Activated CD4-positive, alpha-beta memory T cell treated with anti-CD3 and anti-CD28 coated beads, Interleukin-2, amount 10 ng/mL, durations not matched to agents 7 days and 5 days (primary cell): ENCODE measurements at places on chromosomes 4 and X. TPM values are rescaled to one million over a fixed set of nuclear protein-coding genes. Genes with fewer than 3 reads are reported as not detected.

- DNase-seq, result no peak
Measured at GRCh38 chrX:76996641-76997040, 450.5 kb upstream of the FGF16 start.

MAOA gene
- 2.5 TPM for total RNA-seq

RENBP gene
- 12.8 TPM for total RNA-seq

GRCh38 chr4:61198686-61199085 lies 1.4 kb upstream of the ADGRL3 start:
- no peak for DNase-seq

- no peak for DNase-seq
Measured at GRCh38 chr4:100823993-100824323, 306.1 kb upstream of the EMCN start.

- no peak for DNase-seq
Measured at GRCh38 chr4:19005211-19005610, 983.7 kb upstream of the LCORL start.

GRCh38 chr4:37973441-37973840 lies 13.2 kb downstream of the PTTG2 start:
- no peak for DNase-seq

DNA sequence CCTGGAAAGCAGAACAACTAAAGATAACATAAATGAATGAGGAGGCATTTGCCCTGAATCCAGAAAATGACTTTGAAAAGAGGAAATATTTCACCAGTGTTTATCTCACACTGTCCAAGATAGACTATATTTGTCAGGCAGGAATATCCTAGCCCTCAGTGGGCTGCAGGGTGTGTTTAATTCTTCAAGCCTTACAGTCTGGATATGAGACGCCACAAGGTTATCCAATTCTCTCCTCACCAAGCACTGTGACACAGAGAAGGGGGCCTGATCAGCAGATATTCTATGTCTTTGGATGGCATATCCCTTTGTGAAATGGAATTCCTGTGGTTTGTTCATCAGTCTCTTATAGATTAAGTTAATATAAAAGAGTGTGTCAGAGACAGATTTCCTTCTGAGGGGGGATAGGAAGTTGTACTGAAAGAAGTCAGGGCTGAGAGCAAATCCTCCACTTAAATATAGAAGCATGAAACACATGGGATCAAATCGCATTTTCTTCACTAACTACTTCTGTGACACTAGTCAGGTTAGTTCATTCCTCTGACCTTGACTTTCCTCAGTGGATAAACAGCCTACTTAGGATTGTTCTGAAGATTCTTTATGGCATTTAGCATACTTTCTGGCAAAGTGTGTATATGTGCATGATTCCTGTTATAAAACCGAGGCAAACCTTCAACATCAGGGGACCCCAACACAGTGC lies 6.8 kb upstream of the G3BP2 start:
- DNase-seq, result no peak

- DNase-seq, result no peak
Measured at GRCh38 chr4:26779224-26779623, 81.4 kb upstream of the STIM2 start.

GRCh38 chr4:7960790-7961655 lies 21.4 kb upstream of the AFAP1 start:
- peak; percentile 75 for DNase-seq

- no peak for DNase-seq
Measured at GRCh38 chrX:72635930-72636329, 63.3 kb upstream of the HDAC8 start.

GRCh38 chrX:103688946-103689345 lies 2.4 kb upstream of the MORF4L2 start:
- no peak for DNase-seq

- DNase-seq, result no peak
Measured at GRCh38 chr4:111359602-111360001, 736.7 kb upstream of the PITX2 start.

GRCh38 chr4:69092190-69092589 lies 4.1 kb upstream of the UGT2B7 start:
- DNase-seq, result no peak

- DNase-seq, result no peak
Measured at GRCh38 chrX:7205037-7205577, 57.2 kb upstream of the PUDP start.

TLR2 gene
- total RNA-seq, result 1.3 TPM

USP26 gene
- not detected for total RNA-seq

HTN1 gene
- not detected for total RNA-seq

CD99 gene
- 410 TPM for total RNA-seq

USP11 gene
- total RNA-seq, result 27.6 TPM

MBNL3 gene
- total RNA-seq, result 24.9 TPM

UNC5C gene
- total RNA-seq, result not detected

DNA sequence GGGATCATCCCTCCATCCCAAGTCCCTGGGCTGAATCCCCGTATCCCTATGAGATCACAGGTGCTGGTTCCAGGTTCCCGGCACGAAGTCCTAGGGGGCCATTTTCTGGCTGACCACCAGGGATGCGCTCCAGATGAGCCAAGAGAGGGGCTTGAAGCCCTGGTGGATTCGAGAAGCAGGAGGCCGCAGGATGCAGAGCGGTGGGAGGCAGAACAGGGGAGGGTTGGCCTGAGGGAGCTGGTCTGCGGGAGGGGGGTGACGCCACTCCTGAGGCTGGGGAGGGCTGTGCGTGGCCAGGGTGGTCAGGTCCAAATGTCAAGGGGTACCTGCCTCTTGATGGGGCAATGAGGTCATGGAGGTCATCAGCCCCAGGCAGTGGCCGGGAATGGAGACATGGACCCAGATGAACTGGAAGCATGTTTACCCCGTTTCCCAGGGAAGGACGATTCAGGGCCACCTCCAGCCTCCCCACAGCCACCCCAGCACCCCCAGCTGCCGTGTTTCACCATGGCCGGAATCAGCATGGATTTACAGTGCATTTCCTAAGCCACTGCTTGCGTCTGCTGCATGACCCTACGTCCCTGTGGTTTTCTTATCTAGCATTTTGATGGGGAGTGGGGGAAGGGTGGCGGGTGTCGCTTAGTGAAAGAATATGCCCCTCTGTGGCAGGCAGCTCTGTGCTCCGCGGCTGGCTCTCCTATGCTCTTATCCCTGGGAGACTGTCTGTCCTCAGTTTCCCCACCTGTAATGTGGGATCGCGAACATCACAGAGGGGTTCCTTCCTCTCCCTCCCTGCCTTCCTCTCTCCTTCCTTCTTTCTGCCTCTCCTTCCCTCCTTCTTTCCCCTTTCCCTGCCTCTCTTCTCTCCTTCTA lies 17.0 kb upstream of the HTRA3 start:
- DNase-seq, result no peak

HEPH gene
- not detected for total RNA-seq

DNA sequence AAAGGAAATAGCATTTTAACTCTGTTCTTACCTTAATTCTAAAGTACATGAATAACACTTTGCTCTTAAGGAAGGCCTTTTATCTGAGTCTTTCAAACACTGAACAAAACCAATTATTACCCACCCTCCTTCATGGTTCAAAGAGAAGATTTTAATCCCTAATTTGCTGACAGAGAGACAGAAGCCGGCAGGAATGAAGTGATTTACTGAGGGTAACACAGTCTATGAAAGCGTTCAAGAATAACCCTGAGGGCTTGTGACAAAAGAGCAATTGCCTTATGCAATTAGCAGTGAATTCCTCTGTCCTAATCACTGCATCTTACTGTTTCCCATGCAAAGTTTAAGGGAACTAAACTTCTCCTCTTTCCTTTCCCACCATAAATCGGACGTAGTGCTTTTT lies 144.1 kb downstream of the PACRGL start:
- DNase-seq, result no peak

SLC9B2 gene
- 18.3 TPM for total RNA-seq

DNA sequence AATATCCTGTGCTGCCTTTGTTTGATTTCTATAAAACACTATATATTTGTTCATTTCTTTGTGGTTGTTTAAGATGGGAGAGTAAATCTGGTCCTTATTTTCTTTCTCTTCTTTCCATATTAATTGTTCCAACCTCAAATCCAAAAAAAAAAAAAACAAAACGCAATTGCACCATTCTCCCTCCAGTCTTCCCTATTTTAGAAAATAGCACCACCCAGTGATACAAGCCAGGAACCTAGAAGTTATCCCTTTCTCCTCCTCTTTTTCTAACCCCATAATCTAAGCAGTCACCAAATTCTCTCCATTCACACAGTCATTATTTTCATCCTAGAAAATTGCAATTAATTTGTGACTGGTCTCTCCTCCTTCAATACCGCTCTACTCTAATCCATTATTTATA lies 107.8 kb downstream of the GABRA3 start:
- no peak for DNase-seq

- DNase-seq, result no peak
Measured at GRCh38 chr4:98101988-98102387, 41.3 kb downstream of the STPG2 start.

DNA sequence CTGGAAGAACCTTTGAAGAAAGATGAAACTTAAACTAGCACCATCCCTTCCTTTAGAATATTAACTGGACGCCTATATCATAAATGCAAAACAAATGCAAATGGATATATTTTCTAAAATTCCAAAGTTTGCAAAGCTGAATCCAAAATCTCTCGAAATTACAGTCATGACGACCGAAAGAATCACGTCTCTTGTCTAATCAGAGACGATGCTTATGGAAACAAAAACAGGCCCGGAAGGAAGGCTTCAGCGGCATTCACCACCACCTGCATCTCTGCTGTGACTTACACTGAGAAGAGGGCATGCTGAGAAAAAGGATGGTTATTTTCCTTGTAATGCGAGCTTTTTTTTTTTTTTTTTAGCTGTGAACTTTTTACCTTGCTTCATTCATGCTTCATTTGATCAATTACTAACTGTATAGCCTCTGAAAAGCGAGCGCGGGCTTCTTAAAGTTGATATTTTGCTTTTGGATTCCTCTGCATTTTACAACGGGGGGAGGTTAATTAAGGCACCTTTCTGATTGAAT lies 209.3 kb downstream of the SOWAHB start:
- DNase-seq, result no peak

- DNase-seq, result no peak
Measured at GRCh38 chr4:78331186-78331585, 220.4 kb upstream of the ANXA3 start.

GRCh38 chrX:87409113-87409841 lies 108.3 kb upstream of the KLHL4 start:
- DNase-seq, result no peak

GRCh38 chr4:149347139-149347538 lies 468.5 kb downstream of the IQCM start:
- DNase-seq, result no peak

- DNase-seq, result no peak
Measured at GRCh38 chr4:59814402-59815010, 1385.6 kb upstream of the ADGRL3 start.

GUCY1A1 gene
- total RNA-seq, result not detected

DNA sequence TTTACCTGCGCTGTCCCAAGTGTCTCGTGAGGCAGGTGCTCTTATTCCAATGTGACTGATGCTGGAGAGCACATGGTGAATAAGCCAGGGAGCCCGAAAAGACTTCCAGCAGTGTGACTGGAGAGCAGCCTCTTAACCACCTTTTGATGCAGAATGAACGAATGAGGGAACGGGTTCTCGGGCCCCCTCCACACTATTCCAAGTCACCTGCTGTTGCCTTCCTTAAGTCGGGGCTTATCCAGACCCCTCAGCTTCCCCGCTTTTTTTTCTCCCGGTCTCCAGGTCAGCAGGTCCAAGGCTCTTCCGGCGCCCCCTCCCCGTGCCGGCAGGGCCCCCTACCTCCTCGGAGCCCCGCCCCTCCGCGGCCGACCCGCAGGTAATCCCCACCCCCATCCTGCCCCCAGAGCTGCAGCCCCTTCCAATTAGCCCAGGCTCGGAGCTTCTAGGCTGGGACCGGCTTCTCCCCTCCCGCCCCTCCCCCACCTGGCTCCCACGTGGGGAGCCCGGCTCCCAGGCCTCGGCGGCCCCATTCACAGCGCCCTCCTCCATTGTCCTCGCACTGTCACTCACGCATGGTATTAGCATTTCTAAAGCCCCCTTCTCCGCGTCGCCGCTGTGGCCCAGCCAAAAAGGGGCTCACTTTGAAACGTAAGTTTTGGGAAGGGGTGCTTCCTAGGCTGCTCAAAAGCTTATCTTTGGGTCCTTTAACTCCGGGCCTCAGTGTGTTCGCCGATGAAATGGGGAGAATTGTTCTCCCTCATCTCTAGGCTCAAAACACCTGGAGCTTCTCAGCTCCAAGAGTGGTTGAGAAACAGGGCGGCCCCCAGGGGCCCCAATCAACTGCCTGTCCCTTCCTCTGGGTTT lies 56.2 kb upstream of the PJA1 start:
- no peak for DNase-seq

PPP4R3C gene
- not detected for total RNA-seq

- no peak for DNase-seq
Measured at GRCh38 chr4:24736066-24736465, 59.3 kb upstream of the SOD3 start.

DNA sequence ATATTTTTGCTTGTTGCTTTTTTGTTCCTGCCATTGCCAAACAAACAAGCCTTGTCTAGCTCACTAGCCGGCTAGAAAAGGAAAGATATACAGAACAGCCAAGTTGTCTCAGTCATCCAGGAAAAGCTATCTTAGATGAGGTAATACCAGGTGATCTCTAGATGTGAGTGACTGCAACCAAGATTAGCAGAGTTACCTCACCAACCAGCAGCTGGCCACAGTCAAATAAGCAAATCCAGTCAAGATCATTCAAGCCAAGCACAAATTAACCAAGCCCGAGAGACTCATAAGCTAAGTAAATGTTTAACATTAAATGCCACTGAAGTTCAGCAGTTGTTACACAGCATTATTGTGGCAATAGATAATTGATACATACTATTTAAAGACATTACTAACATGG lies 108.6 kb downstream of the CENPC start:
- no peak for DNase-seq

CXCL5 gene
- total RNA-seq, result not detected

DNA sequence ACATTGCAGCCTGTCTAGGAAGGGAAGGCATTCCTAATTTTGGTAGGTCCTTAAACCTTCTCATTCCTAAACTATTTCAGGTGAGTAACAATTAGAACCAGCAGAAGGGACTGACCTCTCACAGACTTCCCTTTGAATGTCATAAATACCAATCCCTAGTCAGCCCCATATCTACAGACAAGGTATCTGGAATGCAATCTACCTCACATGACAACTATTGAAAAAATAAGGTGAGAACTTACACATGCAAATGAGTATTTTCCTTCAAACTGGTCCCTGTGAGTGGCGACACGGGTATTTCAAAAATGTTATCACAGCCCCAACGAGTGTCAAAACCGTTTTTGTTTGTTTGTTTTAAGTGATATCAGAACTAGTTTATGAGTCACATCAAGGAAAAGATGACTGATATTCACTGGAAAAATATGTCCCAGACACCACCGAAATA lies 102.4 kb upstream of the VCX2 start:
- DNase-seq, result no peak

DNA sequence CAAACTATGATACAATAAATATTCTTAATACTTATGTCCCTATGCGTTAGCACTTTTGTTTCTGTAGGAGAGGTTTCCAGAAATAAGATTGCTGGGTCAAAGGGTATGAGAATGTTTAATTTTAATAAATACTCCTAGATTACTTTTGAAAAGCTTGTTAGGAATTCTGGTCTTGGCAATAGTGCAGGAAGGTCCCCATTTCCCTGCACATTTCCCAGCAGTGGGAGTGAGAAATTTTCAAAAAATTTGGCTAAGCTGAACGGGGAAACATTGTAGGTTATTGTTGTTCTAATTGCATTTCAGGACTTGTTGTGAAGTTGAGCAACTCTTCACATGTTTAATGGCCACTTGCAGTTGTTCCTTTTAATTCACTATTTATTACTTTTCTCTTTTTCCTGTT lies 27.1 kb downstream of the IGFBP7 start:
- no peak for DNase-seq

- DNase-seq, result no peak
Measured at GRCh38 chr4:166493924-166494345, 620.9 kb downstream of the TLL1 start.

HOPX gene
- 206 TPM for total RNA-seq

TLR10 gene
- 0.40 TPM for total RNA-seq

GRCh38 chrX:81121513-81122363 lies 80.0 kb downstream of the HMGN5 start:
- peak; percentile 87 for DNase-seq
